ENCODE measurements at places on chromosomes 6 and 20.

DNA sequence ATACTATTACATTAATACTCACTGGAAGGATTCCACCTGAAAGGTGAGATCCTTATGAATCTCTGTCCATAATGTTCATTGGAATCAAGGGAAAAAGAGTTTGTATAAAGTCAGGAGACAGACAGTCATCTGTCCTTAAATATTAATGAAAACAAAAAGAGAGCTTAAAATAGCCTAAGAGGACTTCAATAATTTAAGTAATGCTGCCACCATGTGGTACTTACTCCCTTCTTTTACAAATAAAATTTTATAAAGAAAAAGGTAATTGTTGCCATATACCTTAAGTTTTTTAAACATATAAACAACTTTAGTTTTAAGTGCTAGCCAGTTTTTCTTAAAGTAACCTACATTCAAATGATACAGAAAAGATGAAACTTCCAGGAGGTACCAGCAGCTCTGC is 5.1 kb downstream of the BLOC1S5 start:
- DNase-seq: no peak

- no peak for DNase-seq
These were observed 43.1 kb upstream of the IL20RA start for GRCh38 chr6:137087902-137088301.

- DNase-seq: no peak
These were observed 18.7 kb upstream of the COL10A1 start for GRCh38 chr6:116144605-116145004.

GRCh38 chr6:40764726-40765125 is 177.6 kb upstream of the LRFN2 start:
- DNase-seq: no peak

- no peak for DNase-seq
These were observed 26.5 kb downstream of the VNN1 start for GRCh38 chr6:132687306-132687705.

GRCh38 chr6:5634525-5634924 is 372.2 kb downstream of the NRN1 start:
- DNase-seq: no peak

GRCh38 chr6:43912598-43913371 is 142.8 kb downstream of the VEGFA start:
- DNase-seq: no peak

GRCh38 chr6:55536391-55536956 is 42.5 kb downstream of the HMGCLL1 start:
- no peak for DNase-seq

GRCh38 chr6:19142275-19142674 is 694.9 kb upstream of the ID4 start:
- DNase-seq: no peak

DNA sequence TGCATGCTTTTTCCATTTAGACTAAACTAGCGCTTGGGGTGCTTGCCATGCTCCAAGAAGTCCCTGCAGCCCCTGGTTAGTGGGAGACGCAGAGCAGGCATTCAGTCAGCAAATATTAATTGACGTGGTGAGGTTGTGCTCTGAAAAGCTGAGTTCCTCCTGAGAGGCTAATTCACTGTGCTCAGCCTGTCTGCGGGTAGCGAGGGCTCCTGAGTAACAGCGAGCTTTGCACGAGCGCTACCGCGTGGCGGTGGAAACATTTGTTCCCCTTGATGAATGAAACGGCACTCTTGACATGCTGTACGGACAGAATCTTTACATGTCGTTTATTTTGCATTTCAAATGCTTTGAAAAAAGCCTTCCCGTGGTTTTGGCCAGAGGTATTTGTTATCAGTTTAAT is 170.6 kb upstream of the AGPAT4 start:
- no peak for DNase-seq

DNA sequence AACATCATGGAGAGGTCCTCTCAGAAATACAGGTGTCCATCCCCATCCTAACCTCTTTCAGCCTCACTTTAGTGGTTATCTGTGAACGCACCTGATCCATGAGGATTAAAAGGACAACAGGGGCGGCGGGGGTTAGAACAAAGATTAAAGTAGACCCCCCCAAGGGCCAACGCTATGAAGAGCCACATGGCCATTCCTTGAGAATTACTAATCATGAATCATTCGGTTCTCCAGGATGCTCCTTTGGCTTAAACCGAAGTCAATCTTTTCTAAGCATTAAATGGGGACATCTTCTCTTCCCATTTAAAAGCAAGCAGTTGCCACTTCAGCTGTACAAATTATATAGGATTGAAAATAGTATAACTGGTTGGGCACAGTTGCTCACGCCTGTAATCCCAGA is 212.4 kb downstream of the GMPR start:
- no peak for DNase-seq

GRCh38 chr6:75268988-75269354 is 15.6 kb downstream of the TMEM30A start:
- no peak for DNase-seq

DNA sequence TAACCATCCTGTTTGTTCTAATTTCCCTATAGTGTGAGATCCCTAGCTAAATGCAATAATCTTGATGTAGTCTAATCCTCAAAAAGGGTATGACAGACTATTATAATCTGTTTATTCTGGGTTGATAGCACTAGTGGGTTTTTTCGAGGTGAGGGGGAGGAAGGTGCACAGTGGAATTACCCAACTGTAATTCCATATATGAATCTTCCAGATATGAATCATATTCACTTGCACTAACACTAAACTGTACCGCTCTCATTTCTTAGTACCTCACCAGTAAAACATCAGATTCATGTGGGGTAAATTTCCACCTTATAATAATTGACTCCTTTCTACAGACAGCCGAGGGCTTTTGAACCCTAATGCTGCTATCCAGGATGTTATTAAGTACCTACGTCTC is 16.5 kb downstream of the NCOA7 start:
- no peak for DNase-seq

DNA sequence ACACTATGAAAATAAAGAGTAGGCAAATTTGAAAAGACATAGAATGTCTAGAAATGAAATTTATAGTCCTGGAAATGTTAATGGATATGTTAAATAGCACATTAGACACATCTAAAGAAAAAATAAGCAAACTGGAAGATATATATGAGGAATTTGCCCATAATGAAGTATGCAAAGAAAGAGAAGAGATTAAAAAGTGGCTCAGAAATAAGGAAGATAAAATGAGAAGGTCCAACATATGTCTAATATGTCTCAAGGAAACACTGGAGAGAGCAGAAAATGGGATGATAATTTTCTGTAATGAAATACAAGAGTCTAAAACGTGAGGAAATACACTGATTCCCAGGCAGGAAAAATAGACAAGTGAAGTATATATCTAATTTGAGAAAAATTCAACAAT is 36.6 kb upstream of the ARID1B start:
- DNase-seq: no peak

- no peak for DNase-seq
These were observed 3.7 kb upstream of the HEBP2 start for GRCh38 chr6:138400326-138400725.

DNA sequence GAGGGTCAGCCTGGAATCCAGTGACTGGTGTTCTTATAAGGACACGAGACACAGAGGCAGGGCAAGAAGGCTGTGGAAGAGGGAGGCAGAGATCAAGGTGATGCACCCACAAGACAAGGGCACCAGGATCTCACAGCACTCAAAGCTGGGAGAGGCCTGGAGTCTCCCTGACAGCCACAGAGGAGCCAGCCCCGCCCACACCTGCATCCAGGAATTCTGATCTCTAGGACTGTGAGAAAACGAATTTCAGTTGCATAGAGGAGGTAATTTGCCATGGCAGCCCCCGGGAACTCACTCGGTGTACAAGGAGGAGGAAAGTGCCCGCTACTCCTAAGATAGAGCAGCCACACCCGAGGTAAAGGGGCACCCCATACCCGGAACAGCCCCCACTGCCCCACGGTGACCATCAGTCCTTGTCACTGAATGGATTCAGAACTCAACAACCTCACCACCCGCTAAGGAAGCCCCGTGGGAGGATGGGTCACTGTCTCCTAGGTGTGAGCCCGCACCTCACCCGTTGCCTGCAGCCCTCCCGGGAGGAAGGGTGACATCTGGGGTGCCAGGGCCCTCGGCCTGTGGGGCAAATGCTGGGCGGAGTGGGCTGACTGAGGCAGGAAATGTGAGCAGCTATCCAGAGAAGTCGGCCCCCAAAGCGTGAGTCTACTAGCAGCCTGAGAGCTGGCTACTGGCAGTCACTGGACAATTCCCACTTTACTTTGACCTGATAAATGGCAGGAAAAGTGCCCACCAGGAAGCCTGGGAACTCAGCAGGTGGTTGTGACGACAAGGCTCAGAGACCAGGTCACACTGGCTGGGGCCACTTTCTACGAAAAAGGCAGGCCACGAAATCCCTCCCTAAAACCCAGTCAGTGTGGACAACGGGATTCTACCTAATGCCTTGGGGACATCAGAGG is 22.4 kb downstream of the DLL1 start:
- DNase-seq: no peak

- DNase-seq: no peak
These were observed 126.8 kb downstream of the FOXC1 start for GRCh38 chr6:1736346-1737105.

DNA sequence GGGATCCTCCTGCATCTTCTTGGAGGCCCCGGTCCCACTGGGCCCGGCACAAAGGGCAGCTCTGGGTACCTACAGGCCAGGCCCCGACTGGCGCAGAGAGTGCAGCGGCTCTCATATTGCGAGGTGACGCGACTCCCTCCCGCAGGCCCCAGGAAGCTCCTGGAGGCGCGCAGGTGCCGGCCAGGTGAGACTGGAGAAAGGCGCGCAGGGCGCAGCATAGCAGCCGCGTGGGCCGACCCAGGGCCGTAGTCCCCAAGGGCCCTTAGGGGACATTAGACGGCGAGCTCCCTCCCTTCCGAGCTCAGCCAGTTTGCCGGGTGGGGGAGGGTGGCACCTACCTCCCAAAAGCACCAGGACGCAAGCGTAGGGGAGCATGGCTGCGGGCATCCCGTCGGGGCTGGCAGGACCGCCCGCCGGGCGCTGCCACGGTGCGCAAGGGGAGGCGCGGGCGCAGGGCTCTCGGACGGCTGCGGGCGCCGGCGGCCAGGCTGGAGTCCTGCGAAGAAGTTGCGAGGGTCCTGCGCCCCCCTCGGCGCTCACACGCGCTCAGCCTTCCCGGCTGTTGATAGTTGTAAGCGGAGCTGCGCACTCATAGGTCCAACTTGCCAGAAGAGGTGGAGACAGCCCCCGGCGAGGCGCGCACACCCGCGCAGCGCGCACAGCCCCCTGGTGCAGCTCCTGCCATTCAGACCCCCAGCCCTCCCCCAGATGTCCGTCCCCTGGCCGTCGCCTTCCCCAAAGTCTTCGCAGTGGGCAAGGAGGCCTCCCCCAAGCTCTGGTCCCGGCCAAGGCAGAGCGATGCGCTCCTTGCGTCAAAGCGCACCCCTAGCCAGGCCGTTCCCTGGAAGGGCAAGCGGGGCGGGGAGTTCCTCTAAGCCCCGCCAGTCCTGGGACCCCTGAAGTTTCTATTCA is 622 bp downstream of the APCDD1L start:
- DNase-seq: no peak

All from stimulated activated CD4-positive, alpha-beta T cell treated with anti-CD3 and anti-CD28 coated beads, Interleukin-12 subunit alpha, Interleukin-12 subunit beta, amount 100 ng/mL, for 24 hours (primary cell).